Stimulated activated CD4-positive, alpha-beta T cell treated with anti-CD3 and anti-CD28 coated beads, Interleukin-1b, Interleukin-23, amount 100 ng/mL, for 1 hour (primary cell): ENCODE measurements at places on chromosomes 5 and 9.

DNA sequence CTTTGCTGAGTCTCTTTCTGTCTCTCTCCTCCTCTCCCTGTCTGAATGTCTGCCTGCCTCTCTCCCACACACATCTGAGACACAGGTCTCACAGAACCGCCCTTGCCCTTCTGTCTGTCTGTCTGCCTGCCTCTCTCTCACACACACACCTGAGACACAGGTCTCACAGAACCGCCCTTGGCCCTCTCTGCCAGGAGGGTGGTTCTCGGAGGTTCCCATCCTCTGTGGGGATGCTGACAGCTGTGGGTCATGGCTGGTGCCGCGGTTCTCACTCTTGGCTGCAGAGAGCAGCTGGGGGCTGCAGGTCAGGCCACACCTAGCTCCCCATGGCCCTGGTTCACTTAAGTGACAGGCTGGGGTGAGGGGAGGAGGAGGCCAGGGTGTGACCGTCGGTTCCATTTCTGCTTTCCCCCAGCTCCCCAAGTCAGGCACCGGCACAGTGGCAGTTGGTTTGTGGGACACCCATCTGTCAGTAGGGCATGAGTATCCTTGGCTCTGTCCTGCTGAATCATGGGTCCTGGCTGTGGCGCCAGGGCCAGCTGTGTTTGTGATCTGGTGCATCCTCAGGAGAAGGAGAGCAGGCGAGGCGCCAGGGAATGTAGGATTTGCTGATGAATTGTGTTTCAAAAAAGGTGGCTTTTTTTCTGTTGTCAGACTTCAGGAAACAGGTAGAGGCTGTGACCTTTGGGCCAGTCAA lies 42.3 kb upstream of the CLPTM1L start:
- no peak for DNase-seq

DNA sequence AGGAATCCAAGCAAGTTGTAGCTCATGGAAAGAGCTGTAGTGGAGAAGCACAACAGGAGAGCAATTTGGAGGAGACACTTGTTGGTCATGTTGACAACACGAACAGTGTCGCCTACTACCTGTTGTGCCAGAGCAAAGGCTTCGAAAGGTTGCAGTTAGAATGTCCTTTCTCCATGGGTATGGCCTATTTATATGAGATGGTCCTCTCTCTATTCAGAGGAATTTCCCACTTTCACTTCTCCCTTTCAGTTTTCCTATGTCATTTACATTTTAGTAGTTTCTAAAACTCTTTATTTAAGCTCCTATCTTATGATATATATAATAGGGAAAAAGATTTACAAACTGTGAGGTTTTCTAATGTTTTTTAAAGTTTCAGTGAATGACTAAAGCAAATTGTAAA lies at the start of gene IFNB1:
IFNB1 (minus strand) TSS at position 162 of the 400 bp plus-strand sequence; CDS start at position 89, 73 bp downstream.
- no peak for DNase-seq

GRCh38 chr9:68627594-68627993 lies 77.4 kb upstream of the PIP5K1B start:
- no peak for DNase-seq

- DNase-seq, result no peak
Measured at GRCh38 chr9:104895572-104895971, 32.4 kb downstream of the ABCA1 start.

GRCh38 chr9:124259158-124259808 lies 1.5 kb downstream of the NEK6 start:
- DNase-seq, result no peak

GRCh38 chr5:180682560-180682959 lies 33.2 kb upstream of the FLT4 start:
- no peak for DNase-seq

GRCh38 chr9:106032978-106033377 lies 338.6 kb downstream of the TMEM38B start:
- no peak for DNase-seq

GRCh38 chr5:16617274-16617968 lies 624 bp upstream of the RETREG1 start:
- DNase-seq, result no peak
